ENCODE measurements at places on chromosomes 16 and 17.

GRCh38 chr17:21152731-21153130 lies 26.0 kb downstream of the DHRS7B start:
- no peak for DNase-seq

DNA sequence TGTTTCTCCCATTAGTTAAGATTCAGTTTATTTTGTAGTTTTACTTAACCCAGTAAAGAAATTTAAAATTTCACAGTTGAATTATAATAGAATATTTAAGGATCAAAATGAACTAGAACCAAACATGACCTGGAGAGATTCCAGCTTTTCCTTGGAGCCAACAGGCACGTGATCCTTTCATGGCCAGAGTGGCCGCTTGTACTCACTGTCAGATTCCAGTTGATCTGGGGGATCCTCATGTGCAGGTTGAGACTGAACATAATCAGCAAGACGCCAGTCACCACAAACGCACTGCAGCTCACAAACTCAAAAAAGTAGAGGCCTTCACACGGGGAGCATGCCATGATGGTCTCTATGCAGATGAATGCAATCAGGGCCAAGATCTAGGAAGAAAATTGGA lies 31.7 kb downstream of the CMTM3 start:
- DNase-seq: no peak

GRCh38 chr17:77568540-77568939 lies 390.0 kb upstream of the TNRC6C start:
- no peak for DNase-seq

- DNase-seq: no peak
Observed at GRCh38 chr16:50697881-50698767, 4.7 kb downstream of the NOD2 start.

DNA sequence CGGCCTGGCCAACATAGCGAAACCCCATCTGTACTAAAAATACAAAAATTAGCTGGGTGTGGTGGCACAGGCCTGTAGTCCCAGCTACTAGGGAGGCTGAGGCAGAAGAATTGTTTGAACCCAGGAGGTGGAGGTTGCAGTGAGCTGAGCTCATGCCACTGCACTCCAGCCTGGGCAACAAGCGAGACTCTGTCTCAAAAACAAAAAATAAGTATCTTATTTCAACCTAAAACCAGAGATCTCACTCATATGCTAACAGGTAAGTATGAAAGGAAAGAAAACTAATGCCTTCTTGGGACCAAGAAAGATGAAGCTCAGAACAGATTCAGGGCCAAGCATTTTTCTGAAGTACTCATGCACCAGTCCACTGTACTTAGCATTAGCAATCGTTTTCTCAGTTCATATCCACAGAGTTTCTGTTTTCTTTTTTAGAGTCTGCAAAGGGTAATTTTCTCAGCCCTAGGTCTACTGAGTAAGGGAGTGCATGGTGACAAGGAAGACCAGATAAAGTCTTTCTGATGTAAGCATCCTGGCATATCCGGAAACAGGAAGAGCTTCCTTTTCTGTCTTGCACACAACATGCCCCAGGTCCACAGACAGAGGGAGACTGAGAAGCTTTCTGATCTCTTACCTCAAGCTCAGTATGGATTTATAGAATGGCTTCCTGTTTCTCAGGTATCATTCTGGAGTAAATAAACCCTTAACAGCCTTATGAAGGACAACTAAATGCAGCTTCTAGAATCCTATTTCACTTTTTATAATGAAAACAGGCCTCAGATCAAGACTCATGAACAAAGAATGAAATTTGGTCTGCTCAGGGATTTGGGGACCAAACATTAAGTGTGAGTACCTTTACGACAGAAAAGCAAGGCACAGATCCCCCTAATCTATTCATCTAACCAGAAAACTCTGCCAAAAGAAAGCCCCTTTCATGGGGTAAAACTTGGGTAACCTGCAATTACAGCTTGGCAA lies 38.7 kb upstream of the FOXJ1 start:
- no peak for DNase-seq
